ELF-1 (cell line): ENCODE measurements at places on chromosomes 2 and 18.

DNA sequence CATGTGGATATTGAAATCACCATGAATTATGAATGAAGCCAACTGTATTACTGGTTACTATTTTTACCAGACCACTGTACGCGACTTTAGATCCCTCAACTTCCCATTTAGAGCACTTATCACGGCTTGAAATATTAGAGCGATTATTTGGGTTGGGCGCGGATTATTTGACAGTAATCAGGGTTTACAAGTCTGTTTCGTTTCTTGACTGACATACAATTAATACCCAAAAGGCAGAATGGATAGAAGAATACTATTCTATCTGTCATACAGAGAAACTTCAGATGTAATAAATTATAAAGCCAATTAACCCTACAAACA lies 496 bp upstream of the NAPG start:
- DNase-seq = no peak

- no peak for DNase-seq
Observed at GRCh38 chr2:106566050-106566449, 78.9 kb downstream of the CD8B2 start.

DNA sequence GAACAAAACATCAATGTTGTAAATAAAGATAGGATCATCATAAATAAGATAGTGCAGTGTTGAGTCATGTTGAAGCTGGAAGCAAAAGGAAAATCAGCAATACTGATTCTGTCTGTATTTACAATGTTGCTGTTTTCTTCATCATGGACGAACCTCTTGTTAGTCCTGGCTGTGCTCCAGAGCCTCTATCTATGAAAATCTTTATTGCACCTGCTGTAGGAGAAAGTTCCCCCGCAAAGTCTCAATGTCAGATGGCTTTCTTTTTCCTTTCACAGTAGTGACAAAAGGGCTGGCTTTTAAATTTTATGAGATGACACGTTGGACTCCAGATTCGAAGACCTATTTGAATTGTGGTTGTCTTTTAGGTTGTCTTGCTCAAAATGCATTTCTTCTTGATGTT lies 98.5 kb upstream of the LRRTM1 start:
- no peak for DNase-seq

DNA sequence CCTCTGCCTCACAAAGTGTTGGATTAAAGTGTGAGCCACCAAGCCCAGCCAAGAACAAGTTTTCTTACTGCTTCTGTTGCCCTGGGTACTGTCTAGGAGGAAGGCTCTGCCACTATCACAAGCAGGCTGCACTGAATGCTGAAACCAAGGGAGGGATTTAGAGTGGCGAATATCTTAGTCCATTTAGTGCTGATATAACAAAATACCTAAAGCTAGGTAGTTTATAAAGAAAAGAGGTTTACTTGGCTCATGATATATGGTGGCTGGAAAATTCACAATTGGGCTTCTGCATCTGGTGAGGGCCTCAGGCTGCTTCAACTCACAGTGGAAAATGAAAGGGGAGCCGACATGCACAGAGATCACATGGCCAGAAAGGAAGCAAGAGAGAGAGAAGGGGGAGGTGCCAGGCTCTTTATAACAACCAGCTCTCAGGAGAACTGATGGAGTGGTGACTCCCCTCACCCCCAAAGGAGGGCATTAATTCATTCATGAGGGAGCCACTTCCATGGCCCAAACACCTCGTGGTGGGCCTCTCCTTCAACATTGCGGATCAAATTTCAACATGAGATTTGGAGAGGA lies 146.0 kb upstream of the SERPINE2 start:
- no peak for DNase-seq

DNA sequence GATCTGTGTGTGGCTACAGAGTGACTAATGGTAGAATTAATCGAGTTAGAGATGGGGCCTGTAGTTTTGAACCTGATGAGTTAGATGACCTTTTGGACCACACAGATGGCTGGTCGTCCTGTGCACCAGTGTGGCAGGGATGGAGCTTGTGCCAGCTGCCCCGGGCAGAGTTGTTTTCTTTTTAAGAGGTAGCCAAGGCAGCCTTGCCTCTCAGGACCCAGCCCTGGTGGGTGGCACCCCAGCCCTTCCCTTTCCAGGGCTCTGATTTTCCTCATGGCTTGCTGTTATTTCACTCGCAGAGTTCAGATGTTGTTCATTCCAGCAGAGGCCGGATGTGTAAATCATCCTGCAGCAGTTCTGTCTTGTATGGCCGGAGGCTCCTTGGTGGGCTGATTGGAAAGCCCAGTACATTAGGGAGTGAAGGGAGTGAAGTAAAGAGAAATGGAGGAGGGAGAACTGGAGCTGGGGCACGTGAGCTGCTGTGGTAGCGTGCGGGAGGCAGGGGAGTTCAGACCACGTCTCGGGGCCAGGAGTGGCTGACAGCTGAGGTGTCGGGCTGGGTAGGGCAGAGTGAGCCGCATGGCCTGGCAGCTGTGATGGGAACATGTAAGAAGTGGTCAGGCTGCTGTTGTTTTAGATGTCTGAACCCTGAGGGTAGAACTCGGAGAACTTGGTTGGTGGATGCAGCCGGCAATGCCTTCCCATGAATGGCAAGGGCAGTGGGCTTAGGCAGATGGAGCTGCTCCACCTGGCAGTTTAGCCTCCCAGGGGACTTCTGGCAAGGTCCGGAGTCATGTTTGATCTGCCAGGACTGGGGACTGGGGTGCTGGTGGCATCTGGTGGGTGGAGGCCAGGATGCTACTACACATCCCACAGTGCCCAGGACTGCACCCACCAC lies 28.8 kb downstream of the ASAP2 start:
- DNase-seq = no peak

DNA sequence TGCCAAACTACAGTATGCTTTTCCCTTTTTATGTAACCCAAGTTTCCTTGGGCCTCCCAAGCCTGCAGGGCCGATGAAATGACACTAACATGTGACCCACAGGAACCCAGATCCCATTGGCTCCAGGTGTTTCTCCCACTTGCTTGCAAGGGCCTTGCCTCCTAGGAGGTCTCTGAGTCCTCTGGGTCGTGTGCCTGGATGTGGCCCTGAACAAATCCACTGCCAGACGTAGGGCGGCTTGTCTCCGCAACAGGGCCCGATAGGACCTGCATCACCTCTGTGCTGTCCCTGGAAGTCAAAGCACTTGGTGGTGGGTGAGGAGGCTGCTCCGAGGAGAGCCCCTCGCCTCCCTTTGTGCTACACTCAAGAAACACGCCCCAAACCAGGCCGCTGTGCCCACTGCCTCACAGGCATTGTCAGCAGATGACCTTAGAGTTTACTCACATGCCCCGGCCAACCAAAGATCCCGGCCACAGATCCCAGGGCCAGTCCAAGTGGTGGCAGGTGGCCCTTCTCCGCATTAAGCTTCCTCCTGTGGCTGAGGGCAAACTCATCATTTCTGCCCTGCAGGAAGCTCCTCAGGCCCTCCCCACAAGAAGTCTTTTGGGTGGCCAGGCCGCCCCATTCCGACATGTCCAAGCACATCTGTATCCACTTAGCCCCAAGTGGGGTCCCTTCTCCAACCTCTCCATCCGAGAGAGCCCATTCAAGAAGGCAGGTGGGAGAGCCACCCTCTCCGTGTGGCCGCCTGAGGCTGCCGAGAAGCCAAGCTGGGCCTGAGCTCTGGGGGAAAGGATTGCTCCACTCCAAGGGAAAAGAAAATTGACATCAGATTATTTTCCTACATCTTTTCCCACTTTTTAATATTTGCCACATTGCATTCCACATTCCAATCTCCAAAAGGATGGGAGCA lies 76.7 kb downstream of the GFPT1 start:
- DNase-seq = no peak

GRCh38 chr2:104831742-104832141 lies 22.2 kb upstream of the POU3F3 start:
- DNase-seq = no peak

- DNase-seq = no peak
Observed at GRCh38 chr18:36942264-36942663, 113.3 kb downstream of the KIAA1328 start.

- DNase-seq = no peak
Observed at GRCh38 chr18:5851998-5852397, 43.3 kb downstream of the TMEM200C start.

DNA sequence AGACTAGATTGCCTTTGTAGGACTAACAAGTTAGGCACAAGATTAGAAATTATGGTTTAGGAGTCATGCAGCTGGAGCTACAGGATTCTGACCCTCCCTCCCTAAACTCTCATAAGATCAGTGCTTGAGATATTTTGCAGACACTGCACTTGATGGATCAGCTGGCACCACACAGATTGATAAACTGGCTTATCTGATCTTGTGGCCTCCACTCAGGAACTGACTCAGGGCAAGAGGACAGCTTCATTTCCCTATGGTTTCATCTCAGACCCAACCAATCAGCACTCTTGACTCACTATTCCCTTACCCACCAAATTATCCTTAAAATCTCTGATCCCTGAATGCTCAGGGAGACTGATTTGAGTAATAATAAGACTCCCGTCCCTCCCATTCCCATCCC lies 152.3 kb downstream of the DIS3L2 start:
- DNase-seq = no peak

DNA sequence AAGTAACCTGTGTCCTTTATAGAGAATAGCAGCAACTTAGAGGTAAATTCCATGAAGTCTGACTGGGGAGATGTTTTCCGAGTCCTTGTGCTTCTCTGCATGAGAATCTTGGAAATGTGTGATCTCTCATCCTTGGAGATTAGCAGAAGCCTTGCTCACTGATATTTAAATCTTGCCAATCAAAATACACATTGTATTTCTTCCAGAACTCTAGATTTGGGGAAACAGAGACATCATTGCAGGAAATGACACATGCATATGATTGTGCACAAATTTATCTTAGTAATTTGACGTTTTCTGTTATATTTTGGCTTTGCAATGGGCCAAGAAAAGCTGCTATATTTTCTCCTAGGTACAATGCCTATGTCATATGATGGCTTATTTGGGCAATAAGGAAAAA lies 182.6 kb downstream of the ZNF804A start:
- DNase-seq = no peak

DNA sequence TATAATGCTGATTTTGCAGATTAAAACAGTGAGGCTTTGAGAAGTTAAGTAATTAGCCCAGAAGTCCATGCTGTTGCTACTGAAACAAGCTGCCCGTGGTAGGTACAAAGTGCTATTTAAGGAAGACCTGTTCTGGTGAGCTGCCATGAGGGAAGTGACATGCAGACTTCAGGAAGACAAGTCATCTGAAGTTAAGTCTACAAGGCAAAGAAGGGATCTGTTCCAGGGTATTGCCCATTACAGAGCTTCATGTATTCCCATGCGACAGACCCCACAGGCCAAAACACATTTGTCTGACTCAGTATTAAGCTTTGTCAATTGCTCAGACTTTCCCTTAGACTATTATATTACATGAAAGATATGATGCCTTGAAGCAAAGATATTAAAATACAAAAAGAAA lies 520.8 kb downstream of the FBXO15 start:
- no peak for DNase-seq

DNA sequence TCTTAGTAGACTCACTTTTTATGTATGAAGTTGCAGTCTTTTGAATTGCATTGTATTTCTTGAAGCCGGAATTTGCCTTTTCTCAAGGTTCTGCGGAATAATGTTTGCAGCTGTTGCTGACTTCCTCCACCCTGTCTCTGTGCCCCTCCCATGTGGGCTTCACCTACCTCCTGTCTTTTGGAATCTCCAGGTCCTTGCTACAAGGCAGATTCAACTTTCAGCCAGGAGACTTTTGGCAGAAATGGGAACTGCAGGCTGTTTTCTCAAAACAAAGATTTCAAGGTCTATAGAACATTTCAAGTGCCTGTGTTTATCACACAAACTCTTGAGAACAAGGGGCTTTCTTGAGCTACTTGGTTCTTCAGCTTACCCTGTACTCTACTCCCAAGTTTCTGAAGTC lies 25.6 kb downstream of the ZNF236 start:
- DNase-seq = peak; percentile 55

- no peak for DNase-seq
Observed at GRCh38 chr18:15165048-15165447, 417.1 kb downstream of the ANKRD30B start.

- no peak for DNase-seq
Observed at GRCh38 chr2:204796581-204796980, 251.3 kb downstream of the PARD3B start.

DNA sequence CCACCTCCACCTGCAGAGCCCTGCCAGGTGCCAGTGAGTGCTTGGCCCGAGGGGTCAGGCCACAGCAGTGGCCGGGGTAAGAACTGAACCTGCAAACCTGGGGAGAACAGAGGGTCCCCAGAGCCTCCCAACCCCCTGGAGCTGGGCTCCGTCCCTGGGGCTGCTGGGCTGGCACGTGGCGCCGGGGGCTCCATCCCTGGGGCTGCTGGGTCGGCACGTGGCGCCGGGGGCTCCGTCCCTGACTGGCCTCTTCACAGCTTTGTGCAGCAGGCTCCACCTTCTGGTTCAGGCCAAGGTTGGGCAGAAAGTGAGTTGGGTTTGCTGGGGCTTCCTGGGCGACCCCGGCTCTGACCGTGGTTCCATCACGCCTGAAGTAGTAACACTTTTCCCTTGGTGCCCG lies 12.2 kb downstream of the RBFA start:
- DNase-seq = no peak

- DNase-seq = no peak
Observed at GRCh38 chr2:95007822-95008221, 17.7 kb upstream of the MAL start.

DNA sequence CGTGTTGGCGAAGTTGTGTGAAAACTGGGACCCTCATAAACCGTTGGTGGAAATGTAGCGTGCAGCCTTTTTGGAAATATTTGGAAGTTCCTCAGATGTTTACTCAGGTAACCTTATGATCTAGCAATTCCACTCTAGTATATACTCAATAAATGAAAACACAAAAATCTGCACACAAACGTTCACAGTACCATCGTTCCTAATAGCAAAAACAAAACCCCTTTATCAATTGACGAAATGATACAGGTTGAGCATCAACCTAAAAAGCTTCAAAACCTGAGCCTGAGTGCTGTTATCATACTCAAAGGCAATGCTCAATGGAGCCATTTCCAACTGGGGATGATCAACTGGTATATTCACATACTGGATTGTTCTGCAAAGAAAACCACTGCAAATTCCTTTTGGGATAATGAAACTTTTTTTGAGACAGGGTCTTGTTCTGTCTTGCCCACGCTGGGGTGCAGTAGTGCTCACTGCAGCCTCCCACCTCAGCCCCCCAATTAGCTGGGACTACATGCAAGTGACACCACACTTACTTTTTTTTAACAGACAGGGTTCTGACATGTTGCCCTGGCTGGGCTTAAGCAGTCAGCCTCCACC lies 777 bp upstream of the C18orf32 start:
- no peak for DNase-seq

GRCh38 chr2:208129744-208130711 lies at the start of gene CRYGC:
CRYGC (minus strand) TSS chr2:208129828; CDS start chr2:208129792, 36 bp downstream.
- DNase-seq = no peak

- no peak for DNase-seq
Observed at GRCh38 chr2:235506997-235507615, 13.3 kb downstream of the AGAP1 start.

- peak; percentile 8 for DNase-seq
Observed at GRCh38 chr2:102892698-102893310, 131.0 kb downstream of the TMEM182 start.
